ENCODE measurements at places on chromosomes 12 and 14. TPM values are rescaled to one million over a fixed set of nuclear protein-coding genes. Genes with fewer than 3 reads are reported as not detected.
A peak's percentile ranks its signal among the peaks of the same experiment; 100 is the strongest.

- H3K27me3 ChIP-seq: no peaks in the 10 kb centered on the region
- no peak for DNase-seq
- H3K4me1 ChIP-seq: peaks cover 12% of the 10 kb centered on the region
- peaks cover 7% of the 10 kb centered on the region for H3K36me3 ChIP-seq
- H3K4me3 ChIP-seq: peak overlapping the region; percentile 47
These were observed 2.8 kb downstream of the PTPN21 start for GRCh38 chr14:88551980-88552431.

The LRRC10 gene
- not detected for polyA plus RNA-seq

DNA sequence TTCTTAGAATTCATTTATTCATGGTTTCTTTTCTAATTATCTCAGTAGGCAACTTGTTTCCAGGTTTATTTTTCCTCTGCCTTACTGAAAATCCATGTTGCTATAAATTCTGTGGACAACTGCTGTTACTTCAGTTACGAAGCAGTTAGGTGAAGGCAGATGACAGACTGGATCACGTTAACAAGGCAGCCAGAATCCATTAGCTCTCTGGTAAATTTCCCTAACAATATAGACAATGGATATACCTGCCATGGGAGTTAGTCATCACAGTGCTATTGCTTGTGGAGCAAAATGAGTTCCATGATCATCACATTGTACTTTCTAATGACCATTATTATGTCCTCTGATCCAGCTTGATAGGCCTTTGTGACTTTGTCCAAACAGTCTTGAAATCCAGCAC is 291.5 kb downstream of the NELL2 start:
- no peak overlapping the region for H3K27ac ChIP-seq
- no peaks in the 10 kb centered on the region for H3K36me3 ChIP-seq
- no peak overlapping the region for H3K4me3 ChIP-seq

DNA sequence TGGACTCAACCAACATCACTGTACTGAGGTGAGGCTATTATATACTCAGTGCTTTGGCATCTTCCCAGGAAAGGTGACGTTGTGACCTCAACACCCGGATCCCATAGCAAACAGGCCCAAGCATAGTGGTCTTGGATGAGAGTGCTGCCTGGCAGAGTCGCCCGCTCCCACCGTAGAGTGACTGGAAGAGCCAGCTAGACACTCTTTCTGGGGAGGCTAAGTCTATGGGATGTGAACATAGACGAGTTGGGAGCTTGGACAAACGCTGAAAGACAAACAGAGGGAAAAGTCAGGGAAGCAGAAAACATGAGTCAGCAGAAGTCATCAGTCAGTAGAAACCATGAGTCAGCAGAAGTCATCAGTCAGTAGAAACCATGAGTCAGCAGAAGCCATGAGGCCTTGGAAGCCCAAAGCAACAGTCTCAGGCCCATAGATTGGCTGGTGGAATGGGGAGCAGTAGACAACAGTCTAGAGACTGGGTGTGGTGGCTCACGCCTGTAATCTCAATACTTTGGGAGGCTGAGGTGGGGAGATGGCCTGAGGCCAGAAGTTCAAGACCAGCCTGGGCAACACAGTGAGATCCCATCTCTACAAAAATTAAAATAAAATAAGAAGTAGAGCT is 66.4 kb upstream of the MAP1LC3B2 start:
- no peaks in the 10 kb centered on the region for H3K27me3 ChIP-seq
- DNase-seq: no peak

- H3K36me3 ChIP-seq: no peaks in the 10 kb centered on the region
- no peak overlapping the region for H3K27ac ChIP-seq
- H3K4me3 ChIP-seq: no peak overlapping the region
- H3K27me3 ChIP-seq: peaks cover 1% of the 10 kb centered on the region
- DNase-seq: no peak
These were observed 26.3 kb upstream of the KIF26A start for GRCh38 chr14:104112113-104112505.

GRCh38 chr14:22500954-22501726 is 87.9 kb downstream of the DAD1 start:
- H3K4me1 ChIP-seq: peaks cover 26% of the 10 kb centered on the region
- no peak overlapping the region for H3K4me3 ChIP-seq
- H3K36me3 ChIP-seq: no peaks in the 10 kb centered on the region
- no peak overlapping the region for H3K27ac ChIP-seq
- no peak for DNase-seq

The ATG2B gene
- 11.4 TPM for polyA plus RNA-seq

DNA sequence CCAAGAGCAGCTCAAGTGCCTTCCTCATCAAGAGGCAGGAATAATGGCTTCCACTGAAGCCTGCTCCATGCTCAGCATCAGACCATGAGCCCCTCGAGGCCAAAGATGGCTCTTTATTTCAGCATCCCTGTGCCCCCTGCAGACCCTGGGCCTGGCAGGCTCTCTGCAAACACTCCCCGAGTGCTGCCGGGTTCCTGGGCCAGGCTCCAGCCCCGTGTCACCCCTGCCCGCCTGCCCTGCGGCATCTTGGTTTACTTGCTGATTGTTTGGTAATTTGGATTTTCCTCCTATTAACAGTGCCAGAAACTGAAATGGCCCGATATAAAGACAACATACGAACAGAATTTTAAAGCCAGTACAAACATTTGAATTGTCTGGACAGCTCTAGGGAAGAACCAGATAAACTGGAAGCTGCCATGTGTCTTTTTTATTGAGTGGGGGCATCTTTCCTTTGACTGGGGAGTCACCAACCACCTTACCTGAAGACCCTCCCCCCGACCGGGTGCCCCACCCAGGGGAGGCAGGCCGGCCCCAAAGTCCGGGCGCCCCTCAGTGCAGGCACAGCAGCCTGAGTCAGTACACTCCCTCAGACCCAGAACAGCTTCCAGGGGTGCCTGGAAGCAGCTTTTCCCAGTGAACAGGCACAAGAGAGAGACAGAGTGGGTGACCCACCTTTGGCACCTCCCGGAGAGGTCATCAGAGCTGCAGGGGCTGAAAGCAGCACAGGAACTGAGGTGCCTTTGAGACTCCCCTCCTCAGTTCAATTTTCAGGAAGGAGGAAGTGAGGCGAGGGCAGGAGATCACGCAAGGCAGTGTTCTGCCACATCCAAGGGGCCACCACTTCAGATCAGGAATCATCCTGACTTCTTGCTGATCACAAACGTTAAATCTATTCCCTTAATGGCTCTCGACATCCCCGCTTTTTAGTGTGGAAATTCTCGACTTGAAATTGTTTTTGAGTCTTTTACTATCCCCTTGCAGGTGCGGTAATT is 30.6 kb downstream of the ITPK1 start:
- H3K4me1 ChIP-seq: peaks cover 38% of the 10 kb centered on the region
- peak overlapping the region; percentile 9 for H3K4me3 ChIP-seq
- H3K27ac ChIP-seq: peak overlapping the region; percentile 89
- H3K36me3 ChIP-seq: peaks cover 2% of the 10 kb centered on the region
- DNase-seq: no peak
- no peaks in the 10 kb centered on the region for H3K27me3 ChIP-seq

GRCh38 chr12:53973236-53974042 is 513 bp downstream of the HOXC11 start:
- H3K4me1 ChIP-seq: peaks cover 28% of the 10 kb centered on the region
- DNase-seq: no peak
- no peaks in the 10 kb centered on the region for H3K36me3 ChIP-seq

- no peaks in the 10 kb centered on the region for H3K36me3 ChIP-seq
- H3K27ac ChIP-seq: no peak overlapping the region
- no peaks in the 10 kb centered on the region for H3K27me3 ChIP-seq
- H3K4me3 ChIP-seq: no peak overlapping the region
- no peaks in the 10 kb centered on the region for H3K4me1 ChIP-seq
These were observed 215.6 kb downstream of the SLC6A15 start for GRCh38 chr12:84696908-84697540.

DNA sequence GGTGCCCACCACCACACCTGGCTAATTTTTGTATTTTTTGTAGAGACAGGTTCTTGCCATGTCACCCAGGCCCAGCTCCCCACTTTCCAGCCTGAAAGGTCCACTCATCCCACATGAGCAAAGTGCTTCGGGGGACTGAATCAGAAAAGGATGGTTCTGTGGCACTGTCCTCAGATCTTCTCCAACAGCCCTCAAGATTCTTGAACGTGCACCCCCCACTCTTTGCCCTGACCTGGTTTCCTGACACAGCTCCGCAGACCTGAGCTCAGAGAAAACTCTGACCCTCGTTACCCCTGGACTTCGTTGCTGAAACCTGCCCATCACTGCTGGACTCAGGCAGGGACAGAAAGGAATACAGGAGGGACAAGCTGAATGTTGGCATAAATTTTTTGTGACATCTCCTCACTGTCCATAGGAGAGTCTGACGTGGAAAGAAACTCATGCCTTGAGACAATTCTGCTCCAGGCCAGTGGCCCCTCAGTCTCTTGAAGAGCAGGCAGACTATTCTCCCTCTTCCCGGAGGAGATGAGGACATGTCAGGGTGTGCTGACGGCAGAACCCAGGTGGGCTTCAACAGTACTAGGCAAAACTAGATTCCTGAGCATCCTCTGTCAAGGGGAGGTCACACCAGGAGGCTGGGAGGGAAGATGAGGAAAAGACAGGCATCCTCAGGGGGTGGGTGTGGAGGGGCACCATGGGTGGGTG is 149.3 kb downstream of the DPF3 start:
- no peak overlapping the region for H3K4me3 ChIP-seq
- H3K4me1 ChIP-seq: peaks cover 14% of the 10 kb centered on the region
- H3K36me3 ChIP-seq: no peaks in the 10 kb centered on the region
- H3K27me3 ChIP-seq: no peaks in the 10 kb centered on the region
- H3K27ac ChIP-seq: no peak overlapping the region
- no peak for DNase-seq

GRCh38 chr12:52521175-52521567 is 977 bp upstream of the KRT5 start:
- DNase-seq: peak; percentile 94
- no peaks in the 10 kb centered on the region for H3K27me3 ChIP-seq
- peaks cover 21% of the 10 kb centered on the region for H3K36me3 ChIP-seq

The CRACR2A gene
- polyA plus RNA-seq: 0.31 TPM

The PTHLH gene
- polyA plus RNA-seq: 827 TPM

GRCh38 chr12:81759190-81760051 is at the start of gene PPFIA2:
TSS of gene PPFIA2 (minus strand) at chr12:81759350.
- no peak within 1 kb of the TSS for H3K27ac ChIP-seq
- peak within 1 kb of the TSS; percentile 33 for H3K4me3 ChIP-seq
- H3K4me1 ChIP-seq: peaks cover 5% of the 10 kb centered on the region
- DNase-seq: no peak

DNA sequence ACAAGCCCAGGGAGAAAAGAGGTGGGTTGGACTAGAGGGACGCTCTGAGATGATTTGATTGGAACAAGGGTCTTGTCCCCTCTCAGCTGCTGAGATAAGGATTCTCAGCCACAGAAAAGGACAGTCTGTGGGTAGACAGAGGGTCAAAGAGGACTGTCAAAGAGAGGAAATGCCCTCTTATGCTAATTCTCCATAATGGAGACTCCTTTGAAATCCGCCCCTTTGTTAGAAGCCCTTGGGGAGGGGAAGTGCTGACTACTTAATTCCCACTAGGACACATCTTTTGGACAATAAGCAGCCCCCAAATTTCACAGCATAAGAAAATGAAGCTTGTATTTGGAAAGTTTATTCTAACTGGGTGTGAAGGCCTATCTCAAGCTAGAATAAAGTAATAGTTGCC is 176.6 kb downstream of the KTN1 start:
- DNase-seq: no peak
- H3K36me3 ChIP-seq: no peaks in the 10 kb centered on the region
- H3K27me3 ChIP-seq: no peaks in the 10 kb centered on the region
- no peaks in the 10 kb centered on the region for H3K4me1 ChIP-seq
- no peak overlapping the region for H3K27ac ChIP-seq

The MYH6 gene
- polyA plus RNA-seq: not detected

DNA sequence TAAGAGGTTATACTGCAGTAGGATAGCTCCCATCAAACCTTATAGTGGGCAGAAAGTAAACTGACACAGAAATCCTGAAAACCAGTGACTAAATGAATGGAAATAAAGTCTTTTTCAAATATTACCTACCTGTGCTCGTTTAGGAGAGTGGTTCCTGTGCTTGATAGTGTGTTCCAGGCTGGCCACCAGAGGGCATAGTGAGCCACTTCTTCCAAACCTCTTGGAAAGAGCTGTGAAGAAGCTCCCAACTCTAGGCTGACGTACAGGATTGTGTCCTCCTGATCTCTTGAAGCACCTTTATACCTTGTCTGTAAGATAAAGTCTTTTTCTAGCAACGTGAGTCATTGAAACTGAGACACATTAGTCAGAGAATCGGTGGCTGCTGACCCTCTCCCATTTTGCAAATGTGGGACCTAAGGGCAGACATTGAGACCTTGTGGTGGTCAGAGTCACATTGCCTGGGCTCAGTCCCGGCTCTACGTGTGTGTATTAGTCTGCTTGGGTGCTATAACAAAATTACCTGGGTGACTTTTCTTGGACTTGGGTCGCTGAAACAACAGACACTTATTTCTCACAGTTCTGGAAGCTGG is 17.6 kb downstream of the TDP1 start:
- no peaks in the 10 kb centered on the region for H3K27me3 ChIP-seq
- peak; percentile 41 for DNase-seq

DNA sequence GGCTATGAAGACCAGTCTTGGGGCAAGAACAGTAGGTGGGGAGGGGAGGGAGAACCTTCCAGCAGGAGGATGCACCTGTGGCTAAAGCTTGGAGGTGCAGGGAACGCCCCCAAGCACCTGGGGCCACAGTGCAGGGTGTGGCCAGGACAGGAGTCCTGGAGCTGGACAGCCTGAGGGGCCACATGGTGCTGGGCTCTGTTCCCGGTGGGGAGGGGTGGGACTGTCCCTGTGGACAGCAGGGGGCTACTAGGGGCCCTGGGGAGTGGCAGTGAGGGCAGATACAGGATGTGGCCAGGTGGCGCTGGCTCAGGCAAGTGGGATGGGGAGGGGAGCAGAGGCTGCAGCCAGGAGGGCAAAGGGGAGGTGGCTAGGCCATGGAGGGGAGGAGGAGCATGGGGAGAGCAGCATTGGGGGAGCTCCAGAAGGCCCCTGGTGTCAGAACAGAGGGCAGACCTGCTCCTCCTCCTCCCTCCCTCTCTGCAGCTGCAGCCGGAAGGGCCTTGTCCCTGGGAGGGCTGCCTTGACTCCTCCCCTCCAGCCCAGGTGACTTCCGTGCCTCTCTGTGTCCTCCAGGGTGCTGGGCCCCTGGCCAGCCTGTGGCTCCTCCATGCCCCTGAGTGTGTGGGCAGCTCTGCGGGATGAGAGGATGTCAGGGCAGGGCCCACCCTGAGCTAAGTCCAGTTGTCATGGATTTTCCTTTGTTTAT is 68.4 kb upstream of the DLK1 start:
- H3K4me1 ChIP-seq: no peaks in the 10 kb centered on the region
- peaks cover 27% of the 10 kb centered on the region for H3K27me3 ChIP-seq
- no peak for DNase-seq
- H3K36me3 ChIP-seq: no peaks in the 10 kb centered on the region

GRCh38 chr14:100469632-100470522 is 117.3 kb downstream of the BEGAIN start:
- H3K36me3 ChIP-seq: no peaks in the 10 kb centered on the region
- no peak overlapping the region for H3K27ac ChIP-seq
- H3K4me1 ChIP-seq: no peaks in the 10 kb centered on the region

Measured in keratinocyte (primary cell).